ENCODE measurements at places on chromosomes 7 and 10. TPM values are rescaled to one million over a fixed set of nuclear protein-coding genes. Genes with fewer than 3 reads are reported as not detected.

The UCN3 gene
- total RNA-seq, result not detected

The HHEX gene
- 2.0 TPM for total RNA-seq

The CYP17A1 gene
- total RNA-seq, result not detected

The NPC1L1 gene
- not detected for total RNA-seq

The ZCCHC24 gene
- total RNA-seq, result 5.7 TPM

The SLC18A2 gene
- under 0.01 TPM for total RNA-seq

The RHEB gene
- total RNA-seq, result 68.1 TPM

The GRM3 gene
- total RNA-seq, result 86.5 TPM

The ACSL5 gene
- total RNA-seq, result 2.0 TPM

The PLXDC2 gene
- total RNA-seq, result 9.3 TPM

The PPP1R3A gene
- total RNA-seq, result not detected

The PON1 gene
- total RNA-seq, result not detected

The ACADSB gene
- 13.0 TPM for total RNA-seq
